T-cell (primary cell): ENCODE measurements at places on chromosomes 7 and 10. TPM values are rescaled to one million over a fixed set of nuclear protein-coding genes. Genes with fewer than 3 reads are reported as not detected.

DGKI gene
- total RNA-seq: not detected

ZNF488 gene
- not detected for total RNA-seq

DNA sequence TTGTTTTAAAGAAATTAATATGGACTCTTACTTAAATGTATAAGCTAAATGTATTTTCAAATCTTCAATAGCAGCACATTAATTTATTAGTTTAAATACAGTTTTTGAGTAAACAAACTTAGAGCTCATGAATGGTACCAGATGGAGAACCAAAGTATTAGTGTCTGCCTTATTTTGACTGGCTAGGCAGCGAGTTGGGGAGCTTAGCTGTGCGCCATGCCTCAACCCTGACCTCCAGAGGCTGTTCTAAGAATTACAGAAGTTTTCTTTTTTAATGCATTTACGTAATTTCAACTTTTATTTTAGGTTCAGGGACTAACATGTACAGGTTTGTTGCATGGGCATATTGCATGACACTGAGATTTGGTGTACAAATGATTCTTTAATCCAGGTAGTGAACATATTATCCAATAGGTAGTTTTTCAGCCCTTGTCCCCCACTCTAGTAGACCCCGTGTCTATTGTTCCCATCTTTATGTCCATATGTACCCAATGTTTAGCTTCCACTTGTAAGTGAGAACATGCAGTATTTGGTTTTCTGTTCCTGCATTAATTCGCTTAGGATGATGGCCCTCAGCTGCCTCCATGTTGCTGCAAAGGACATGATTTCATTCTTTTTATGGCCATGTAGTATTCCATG, 166.8 kb downstream of the IQUB start:
- no peak for DNase-seq

- DNase-seq: no peak
These were observed 142.5 kb upstream of the ZNF479 start for GRCh38 chr7:57274535-57275283.

DNA sequence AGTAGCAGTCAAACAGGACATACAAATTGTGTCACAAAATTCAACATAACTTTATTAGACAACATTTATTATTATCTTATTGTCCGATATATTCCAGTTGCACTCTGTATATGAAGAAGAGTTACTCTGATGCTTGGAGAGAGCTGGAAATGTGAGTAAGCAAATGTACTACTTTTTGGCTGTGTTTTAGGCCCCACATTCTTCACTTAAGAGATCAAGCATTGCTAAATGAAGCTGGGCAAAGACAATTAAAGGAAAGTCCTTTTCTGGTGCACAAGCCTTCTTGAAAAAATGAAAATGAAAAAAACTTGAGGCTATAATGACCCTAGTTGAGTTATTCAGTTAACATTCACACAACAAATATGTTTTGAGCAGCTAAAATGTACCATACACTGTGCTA, 26.1 kb downstream of the MYPN start:
- DNase-seq: no peak

- DNase-seq: no peak
These were observed 28.6 kb downstream of the EEPD1 start for GRCh38 chr7:36181668-36182067.

GRCh38 chr10:46077731-46078413, 31.8 kb upstream of the MSMB start:
- DNase-seq: no peak

DNA sequence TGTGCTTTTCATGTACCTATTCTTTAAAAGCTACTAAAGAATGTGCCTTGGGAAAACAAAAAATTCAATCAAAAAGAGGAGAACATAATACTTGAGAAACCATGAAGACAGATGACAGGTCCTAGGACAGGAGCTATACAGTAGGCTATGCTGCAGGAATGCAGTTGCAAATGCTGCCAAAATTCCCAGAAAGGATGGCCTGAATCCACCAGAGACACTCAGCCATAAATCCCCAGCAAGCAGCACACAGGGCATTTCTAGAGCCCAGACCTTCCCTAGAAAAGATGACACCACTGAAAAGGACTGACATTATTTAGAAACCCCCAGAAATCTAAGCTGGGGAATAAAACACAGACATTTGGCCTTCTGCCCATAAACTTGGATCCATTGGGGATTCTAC, 237.3 kb downstream of the C7orf25 start:
- no peak for DNase-seq
